Activated CD8-positive, alpha-beta memory T cell treated with anti-CD3 and anti-CD28 coated beads for 48 hours (primary cell): ENCODE measurements at places on chromosomes 2 and 18.

DNA sequence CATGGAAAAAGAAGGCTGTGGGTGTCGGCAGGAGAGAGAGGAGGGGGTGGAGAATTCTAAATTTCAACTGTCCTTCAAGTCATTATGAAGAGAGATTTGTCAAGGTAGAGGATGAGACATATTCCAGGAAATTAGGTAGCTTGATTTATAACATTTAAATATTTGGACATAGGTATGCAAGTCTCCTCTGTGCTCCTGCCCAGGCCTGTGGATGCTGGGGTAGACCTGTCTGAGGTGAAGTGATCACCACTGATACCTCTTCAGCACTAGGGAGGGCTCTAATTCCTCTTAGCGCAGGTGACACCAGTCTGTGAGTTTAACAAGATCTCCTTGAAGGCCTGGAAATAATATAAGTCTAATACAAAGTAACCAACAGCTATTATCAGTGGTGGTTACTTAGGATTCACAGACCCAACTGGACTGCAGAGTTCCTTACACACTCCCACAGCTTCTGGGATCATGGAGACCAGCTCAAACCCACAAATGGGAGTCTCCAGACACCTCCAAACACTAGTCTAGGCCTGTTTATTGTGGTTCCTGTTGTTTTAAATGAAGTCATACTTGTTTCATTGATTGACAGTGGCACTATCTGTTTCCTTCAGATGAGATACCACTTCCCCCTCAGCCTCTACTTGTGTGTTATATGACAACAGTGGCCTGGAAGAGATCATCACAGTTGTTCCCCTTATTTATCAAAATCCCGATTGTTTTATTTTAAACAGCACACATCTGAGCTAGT lies 104.1 kb upstream of the ITPRID2 start:
- DNase-seq, result no peak

GRCh38 chr18:3703732-3704176 lies 253.8 kb downstream of the TGIF1 start:
- DNase-seq, result no peak

DNA sequence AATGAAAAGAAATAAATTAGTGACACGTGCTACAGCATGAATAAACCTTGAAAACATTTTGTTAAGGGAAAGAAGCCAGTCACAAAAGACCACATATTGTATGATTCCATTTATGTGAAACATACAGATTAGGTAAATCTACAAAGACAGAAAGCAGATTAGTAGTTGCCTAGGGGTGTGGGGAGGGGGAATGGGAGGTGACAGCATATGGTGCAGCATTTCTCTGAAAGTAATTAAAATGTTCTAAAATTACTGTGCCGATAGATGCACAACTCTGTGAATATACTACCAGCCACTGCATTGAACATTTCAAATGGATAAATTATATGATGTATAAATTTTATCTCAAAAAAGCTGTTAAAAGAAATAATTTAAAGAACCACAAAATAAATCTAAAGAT lies 161.0 kb downstream of the TRIB2 start:
- no peak for DNase-seq

- no peak for DNase-seq
These were observed 49.4 kb downstream of the PLEKHM3 start for GRCh38 chr2:207975921-207976320.

GRCh38 chr2:9952286-9952737 lies 819 bp downstream of the GRHL1 start:
- DNase-seq, result no peak
